Large intestine (tissue), 12 donors: ENCODE measurements at places on chromosomes 1 and 21. TPM values are rescaled to one million over a fixed set of nuclear protein-coding genes. Genes with fewer than 3 reads are reported as not detected.

- no peak for DNase-seq
Observed at GRCh38 chr1:5223206-5223605, 568.8 kb downstream of the AJAP1 start.

PLEKHA6 gene
- polyA plus RNA-seq, result 59.3 TPM

DNA sequence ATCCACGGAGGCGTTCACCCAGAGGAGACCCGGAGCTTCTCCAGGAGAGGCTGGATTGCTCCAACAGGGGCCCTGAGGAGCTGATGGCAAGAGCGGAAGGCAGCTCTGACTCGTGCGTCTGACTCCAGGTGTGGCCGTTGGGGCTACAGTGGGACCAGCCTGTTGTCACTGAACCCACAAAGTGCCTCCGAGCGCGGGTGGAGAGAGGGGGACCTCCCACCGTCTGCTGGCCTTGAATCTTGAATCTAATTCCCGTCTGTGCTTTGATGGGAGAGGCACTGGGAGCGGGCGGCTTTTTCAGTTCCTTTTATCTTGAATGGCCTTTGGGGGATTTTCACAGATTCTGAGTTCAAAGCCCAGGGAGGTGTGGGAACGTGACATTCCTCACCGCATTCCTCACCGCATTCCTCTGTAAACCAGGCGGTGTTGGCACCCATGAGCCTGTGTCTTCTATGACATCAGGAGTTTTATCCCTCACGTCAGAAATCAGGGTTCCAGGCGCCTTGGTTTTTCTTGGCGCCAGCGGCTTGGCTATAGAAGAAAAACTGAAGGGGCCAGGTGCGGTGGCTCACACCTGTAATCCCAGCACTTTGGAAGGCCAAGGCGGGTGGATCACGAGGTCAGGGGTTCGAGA is 39.2 kb upstream of the COL18A1 start:
- peak; percentile 31 for DNase-seq

ASPM gene
- polyA plus RNA-seq, result 10.0 TPM

GRCh38 chr1:36123356-36123755 is 1.7 kb downstream of the COL8A2 start:
- no peak for DNase-seq

GRCh38 chr21:19368944-19369343 is 965.4 kb upstream of the TMPRSS15 start:
- DNase-seq, result no peak

SLC30A2 gene
- 24.9 TPM for polyA plus RNA-seq

IGSF9 gene
- polyA plus RNA-seq, result 107 TPM

GRCh38 chr1:40301541-40302299 is 15.4 kb downstream of the COL9A2 start:
- DNase-seq, result no peak

GUCA2A gene
- 68.7 TPM for polyA plus RNA-seq

DNA sequence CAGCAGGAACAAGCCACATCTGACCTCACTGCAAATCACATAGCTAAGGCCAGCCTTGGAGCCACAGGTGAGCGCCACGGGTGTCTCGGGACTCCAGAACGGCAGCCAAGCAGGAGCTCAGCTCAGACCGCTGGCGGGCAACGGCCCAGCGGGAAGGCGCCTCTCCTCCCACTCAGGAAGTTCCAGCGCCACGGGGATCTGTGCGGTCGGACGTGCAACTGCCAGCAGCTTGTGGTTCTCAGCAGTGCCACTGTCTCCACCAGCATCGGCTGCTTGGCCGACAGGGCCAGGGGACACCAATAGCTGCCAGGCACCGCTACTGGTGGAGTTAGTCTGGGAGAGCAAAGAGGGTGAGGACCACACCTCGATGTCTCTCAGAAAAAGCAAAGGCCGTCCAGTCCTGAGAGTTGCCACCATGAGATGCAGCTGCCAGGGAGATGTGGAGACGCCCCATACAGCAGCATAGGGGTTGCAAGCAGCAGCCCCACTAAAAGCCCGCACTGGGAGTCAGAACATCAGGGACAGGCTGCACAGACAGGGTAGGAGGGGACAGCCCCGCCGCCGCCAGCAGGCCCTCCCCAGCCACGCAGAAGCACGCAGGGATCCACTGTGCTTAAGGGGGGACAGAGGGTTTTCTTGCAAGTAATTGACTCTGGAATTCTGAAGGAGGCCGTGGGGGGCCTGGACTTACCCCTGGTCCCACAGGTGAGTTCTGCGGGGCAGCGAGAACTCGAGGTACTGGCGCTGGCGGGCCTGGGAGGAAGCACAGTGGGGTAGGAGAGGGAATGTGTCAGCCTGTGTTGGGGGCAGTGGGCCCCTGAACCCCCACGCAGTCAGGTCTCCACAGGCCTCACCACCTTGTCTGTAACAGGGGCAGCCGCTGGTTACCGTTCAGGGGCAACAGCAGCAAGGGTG is 83.5 kb downstream of the NPHP4 start:
- DNase-seq, result no peak

FCRL5 gene
- 0.09 TPM for polyA plus RNA-seq

DNA sequence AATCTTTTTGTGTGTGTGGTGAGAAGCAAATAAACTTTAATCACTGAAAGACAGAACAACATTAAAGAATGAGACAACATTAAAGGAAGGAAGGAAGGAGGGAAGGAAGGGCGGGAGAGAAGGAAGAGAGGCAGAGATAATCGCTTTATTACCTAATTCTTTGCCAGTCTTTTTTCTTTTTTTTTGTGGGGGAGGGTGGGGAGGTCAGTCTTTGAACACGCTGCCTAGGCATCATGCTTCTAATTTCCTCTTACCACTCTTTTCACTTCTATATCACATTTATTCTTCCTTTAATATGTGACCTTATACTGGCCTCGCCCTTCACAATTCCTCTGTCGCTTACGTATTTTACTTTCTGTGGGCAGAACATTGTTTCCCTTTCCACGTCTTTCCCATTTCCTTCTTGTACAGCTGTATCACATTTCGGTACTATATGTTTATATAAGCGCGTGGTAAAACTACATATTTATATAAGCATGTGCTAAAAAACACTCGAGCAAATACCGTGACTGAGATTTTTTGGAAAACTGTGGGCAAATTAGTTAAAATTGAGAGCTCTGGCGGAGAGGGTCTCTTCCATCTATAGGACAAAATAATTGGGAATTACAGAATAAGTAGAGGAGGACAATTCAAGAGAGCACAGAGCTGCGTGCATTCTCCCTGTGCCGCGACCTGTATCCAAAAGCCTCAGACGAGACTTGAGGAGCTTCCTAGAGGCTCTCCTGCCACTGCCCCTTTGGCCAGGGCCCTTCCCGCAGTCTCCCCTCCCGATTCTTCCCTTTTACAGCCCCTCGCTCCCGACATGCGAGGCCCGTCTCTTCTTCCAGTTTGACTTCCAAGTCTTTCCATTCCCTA is 823 bp upstream of the PRKAA2 start:
- peak; percentile 9 for DNase-seq

GRCh38 chr1:25187077-25187476 is 45.2 kb downstream of the SYF2 start:
- DNase-seq, result no peak

DNA sequence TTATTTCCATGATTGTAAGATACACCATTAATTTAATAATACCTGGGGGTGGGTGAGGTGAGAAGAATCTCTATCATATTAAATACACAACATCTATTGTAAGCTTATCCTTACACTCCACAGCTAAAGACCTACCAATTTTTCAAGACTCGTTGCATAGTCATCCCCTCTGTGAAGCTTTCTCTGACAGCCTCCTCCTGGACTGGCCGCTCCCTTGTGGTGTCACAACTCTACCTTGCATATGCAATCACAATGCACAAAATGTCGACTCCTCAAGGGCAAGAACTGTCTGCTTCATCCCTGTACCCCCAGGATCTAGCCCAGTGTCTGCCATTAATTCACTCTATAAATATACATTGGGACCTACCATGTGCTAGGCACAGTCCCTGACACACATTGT is 2.4 kb upstream of the PTGFRN start:
- no peak for DNase-seq

RORC gene
- polyA plus RNA-seq, result 8.7 TPM

DNA sequence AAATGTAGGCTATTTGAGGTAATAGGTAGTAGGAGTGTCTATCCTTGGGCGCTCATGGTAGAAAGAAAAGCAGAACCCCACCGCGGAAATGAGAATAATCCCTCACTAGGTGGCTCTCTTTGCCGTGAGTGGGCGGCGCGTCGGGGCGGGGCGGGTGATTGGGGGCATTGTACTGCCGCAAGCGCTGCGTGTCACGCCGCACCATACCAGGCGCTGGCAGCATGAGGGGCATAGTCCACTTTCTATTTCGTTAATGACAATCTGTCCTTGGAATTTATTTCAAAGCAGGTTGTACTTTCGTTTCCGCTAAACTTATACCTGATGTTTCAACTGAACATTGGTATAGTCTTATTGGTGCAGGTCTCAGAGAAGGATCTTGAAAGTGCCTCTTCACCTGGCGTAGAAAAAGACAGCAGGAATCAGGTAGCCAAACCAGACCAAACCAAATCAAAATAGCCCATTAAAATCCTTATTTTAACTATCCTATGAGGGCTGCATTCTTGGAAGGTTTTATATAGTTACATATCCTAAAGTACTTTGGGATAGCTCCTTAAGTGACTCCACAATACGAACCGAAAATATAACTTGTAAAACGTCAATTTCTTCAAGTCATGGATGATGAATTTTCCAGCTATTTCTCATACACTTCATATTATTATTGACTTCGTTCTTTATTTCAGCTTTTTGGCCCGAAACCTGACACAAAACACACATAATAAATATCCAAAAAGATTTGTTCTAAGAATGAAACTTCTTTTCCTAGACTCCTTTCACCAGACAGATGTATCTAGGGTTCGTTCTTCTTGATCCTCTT is 1.9 kb upstream of the SMG7 start:
- DNase-seq, result peak; percentile 94

DNA sequence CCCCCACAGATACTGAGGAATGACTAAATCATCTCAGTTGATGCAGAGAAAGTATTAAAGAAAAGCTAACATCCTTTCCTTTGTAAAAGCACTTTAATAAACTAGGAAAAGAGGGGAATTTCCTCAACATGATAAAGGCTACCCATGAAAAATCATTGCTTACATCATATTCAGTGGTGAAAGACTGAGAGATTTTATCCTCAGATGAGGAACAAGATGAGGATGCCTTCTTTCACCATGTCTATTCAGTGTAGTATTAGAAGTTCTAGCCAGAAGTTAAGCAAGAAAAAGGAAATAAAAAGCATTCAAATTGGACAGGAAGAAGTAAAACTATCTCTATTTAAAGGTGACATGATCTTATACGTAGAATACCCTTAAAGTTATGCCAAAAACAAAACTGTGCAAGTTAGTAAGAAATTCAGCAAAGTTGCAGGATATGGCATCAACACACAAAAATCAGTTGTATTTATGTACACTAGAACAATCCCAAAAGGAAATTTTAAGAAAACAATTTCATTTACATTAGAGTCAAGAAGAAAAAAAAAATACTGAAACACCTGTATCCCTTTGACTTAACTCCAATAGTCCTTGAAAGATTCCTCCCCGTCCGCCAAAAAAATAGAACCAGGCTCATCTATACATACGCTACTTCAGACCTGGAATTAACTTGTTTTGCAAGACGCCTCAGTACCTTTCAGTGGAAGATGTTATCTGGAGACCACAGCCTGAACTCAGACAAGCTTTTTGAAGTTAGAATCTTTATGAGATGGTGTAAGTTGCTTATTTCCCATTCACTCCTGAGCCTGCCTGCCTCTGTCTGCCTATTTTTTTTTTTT is 17.5 kb downstream of the ZMYM4 start:
- DNase-seq, result no peak

- no peak for DNase-seq
Observed at GRCh38 chr1:55302972-55303371, 87.8 kb upstream of the USP24 start.

MPZ gene
- polyA plus RNA-seq, result 10.1 TPM

PKLR gene
- polyA plus RNA-seq, result 55.6 TPM

PCP4 gene
- 20.5 TPM for polyA plus RNA-seq

- no peak for DNase-seq
Observed at GRCh38 chr1:153368495-153368894, 6.9 kb downstream of the S100A12 start.

GRCh38 chr21:26135520-26135919 is 35.0 kb downstream of the APP start:
- no peak for DNase-seq

DNA sequence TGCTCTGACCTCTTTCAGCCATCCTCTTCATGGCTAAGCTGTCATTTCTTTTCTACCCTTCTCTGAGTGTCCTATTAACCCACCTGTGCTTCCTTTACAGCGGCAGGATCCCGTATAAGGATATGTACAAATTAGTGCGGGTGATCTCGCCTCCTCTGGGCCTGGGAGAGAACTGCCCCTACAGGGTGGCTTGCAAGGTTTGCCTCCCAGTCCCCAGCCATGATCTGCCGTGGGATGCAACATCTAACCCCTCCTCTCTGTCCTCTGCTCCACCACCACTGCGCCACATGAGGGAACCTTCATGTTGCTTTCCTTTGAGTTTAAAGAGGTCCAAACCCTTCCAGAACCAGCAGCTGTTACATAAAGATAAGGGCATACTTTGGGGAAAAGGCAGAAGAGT is 282.2 kb downstream of the ZNF648 start:
- no peak for DNase-seq

PROK1 gene
- 0.13 TPM for polyA plus RNA-seq

DCAF6 gene
- 54.7 TPM for polyA plus RNA-seq

GRCh38 chr21:31216206-31216605 is 127.9 kb downstream of the TIAM1 start:
- no peak for DNase-seq

DMBX1 gene
- polyA plus RNA-seq, result not detected

- DNase-seq, result no peak
Observed at GRCh38 chr1:83799594-83799993, 199.3 kb downstream of the TTLL7 start.

GRCh38 chr1:91696321-91696720 is 189.6 kb downstream of the TGFBR3 start:
- DNase-seq, result no peak
